Esophagus squamous epithelium (tissue), 5 donors: ENCODE measurements at places on chromosomes 5 and 9.

- no peak for DNase-seq
These were observed 52.8 kb downstream of the CTNND2 start for GRCh38 chr5:11851416-11851815.

GRCh38 chr9:131567910-131568309 is 22.6 kb downstream of the PRRT1B start:
- DNase-seq: no peak

DNA sequence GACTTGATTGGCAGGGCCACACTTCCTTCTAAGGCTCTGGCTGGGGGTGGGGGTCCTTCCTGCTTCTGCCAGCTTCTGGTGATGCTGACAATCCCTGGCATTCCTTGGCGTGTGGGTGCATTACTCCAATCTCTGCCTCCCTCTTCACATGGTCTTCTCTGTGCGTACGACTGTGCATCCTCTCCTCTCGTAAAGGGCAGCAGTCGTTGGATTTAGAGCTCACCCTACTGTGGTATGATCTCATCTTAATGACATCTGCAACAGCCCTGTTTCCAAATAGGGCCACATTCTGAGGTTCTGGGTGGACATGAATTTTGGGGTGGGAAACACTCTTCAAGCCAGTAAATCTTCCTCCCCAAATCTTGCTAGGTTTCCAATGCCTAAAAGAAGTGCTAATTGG is 36.8 kb downstream of the ROPN1L start:
- no peak for DNase-seq

- no peak for DNase-seq
These were observed 45.7 kb upstream of the ADRB2 start for GRCh38 chr5:148780711-148781110.

GRCh38 chr9:132589148-132590036 is 7.0 kb downstream of the BARHL1 start:
- DNase-seq: no peak

DNA sequence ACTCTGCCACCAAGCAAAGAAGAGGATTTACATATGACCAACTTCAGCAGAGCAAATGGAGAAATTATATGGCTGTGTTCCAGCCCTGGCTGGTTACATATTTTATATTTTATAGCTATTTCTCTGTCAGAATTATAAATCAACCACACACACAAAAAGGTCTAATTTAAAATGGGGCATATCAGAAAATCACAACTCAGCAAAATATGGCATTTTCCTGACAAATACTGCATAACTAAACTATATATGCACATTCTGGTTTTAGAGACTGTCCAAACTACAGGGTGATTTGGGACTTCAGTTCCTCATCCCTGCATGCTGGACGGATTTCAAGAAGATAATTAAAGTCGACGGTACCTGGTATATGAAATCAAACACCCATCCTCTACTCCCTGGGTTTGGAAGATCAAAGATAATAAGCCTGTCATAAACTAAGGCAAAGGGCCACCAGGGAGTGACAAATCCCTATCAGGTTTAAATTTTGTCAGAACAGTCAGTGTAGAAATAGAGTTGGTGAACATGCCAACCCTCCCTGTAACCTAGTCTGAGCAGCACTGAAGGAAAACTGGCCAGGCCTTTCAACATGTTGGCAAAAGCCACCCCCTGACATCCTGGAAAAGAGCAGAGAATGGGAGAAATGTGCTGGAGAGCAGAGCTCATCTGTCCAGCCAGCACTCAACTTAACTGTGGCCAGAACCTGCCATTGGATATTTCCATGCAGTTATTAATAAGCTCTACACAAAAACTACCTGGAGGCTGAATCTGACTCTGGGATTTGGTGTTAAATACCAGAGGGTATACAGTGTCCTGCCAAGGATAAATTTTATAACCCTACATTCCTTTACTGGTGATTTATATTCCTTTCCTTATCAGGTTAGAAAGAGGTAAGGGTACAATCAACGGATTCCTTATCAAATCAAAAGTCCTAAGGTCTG is 235.7 kb downstream of the ENC1 start:
- no peak for DNase-seq

- no peak for DNase-seq
These were observed 1474.9 kb downstream of the EFNA5 start for GRCh38 chr5:106195679-106196474.

DNA sequence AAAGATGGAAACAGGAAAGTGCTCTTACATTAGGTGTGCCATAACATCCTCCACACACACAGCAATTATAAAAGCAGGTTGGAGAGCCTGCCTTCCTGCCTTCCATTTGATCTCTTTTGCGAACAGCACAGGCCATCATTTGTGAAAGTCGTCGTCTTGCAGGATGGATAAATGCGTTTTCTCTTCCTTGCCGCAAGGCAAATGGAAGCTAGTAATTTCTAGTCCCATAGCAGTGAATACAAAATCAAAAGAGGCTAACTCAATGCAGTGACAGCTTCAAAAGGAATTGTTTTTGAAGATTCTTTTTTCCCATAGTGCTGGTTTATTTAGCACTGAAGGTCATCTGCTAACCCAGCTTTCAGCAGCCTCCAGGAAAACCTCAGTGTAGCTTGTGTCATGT is 178.8 kb downstream of the GIN1 start:
- no peak for DNase-seq

DNA sequence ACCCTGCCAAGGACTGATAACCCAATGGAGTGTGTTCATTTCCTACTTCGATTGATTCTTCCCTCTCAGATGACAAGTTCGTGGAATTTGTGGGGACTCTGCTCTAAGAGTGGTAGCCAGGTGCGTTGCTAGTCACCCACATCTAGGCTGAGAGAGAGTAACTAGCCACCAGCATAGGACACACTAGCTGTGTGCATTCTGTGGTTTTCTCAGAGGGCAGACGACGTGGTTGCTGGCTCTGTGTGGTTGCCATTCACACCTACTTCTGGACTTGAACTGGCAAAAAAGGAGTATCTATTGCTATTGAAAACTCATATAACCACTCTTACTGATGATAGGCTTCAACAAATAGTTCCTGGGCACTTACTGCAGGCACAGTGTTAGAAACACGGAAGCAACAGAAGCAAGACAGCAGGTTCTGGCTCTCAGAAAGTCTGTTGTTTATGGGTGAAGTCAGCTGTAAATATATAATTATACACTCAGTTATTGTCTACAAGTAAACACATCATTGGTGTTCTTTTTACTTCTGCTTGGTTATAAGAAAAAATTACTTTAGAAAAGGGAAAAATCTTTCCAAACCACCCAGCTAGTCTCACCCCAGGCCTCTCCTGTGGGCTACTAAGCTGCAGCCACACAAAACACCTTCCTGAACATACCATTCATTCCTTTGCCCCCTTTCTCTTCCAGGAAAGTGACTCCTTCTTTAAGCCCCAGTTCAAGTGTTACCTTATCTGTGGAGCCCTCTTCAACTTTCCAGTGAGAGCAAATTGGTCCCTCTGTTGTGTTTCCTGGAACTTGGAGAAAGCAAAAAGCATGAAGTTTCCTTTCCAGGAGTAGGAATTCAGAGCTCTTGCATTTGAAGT is 151.1 kb upstream of the HAPLN1 start:
- DNase-seq: no peak
